CD4-positive, alpha-beta T cell treated with Interleukin-10 for 1 hour (primary cell): ENCODE measurements at places on chromosomes 11 and 22.

GRCh38 chr11:17354601-17354991 lies 3.0 kb downstream of the NCR3LG1 start:
- peak; percentile 81 for DNase-seq

DNA sequence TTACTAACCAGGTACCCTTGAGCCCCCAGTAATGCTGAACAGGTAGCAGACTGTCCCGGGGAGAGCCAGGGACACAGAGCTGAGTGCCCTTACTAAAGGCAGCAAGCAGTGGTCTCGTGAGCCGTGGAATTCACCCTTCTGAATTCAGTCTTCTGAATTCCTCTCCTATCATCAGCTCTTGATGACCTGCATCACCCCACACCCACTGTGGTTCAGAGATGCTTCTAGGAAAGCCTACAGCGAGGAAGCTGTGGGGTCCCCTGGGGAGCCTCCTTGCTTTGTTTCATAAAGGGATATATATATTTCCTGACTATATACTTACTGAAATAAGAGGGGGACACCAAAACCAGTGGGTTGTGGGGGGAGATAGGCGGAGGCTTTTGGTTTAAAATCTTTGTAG lies 2.6 kb downstream of the SPATA19 start:
- no peak for DNase-seq

DNA sequence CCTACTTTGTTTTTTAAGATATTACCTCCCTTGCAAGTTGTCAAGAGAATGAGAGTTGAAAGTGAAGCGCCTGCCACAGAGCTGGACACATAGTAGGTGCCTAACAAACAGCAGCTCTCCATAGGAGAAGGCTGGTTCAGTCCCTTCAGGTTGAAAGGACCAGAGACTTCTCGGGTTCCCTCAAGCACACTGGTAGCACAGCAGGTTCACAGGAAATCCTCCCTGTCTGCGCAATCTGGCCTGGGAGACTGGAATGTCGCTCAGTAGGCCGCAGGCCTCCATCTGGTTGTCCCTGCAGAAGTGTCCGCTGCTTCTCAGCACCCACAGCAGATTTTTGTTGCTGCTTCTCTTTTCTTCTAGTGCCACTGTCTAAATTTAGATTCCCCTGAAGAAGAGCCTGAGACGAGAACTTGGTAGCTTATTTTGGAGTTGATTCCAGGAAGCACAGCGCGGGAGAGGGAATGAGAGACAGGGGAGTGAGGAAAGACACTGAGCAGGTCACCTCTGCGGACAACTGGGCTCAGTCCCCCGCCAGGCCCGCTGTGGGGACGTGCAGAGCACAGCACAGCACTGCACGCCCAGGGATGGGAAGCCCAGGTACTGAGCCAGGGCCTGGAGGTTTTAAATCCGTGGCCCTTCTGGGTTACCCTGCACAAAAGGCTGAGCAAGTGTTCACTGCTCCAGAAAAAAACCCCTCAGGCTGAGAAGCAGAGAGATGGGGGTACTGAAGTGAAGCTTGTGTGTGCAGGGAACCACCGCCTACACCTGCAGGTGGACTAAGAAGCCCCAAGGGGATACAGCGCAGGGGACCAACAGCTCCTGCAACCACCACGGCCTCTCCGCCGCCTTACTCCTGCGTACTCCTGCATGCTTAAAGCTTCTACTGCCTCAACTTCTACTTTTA lies 31.6 kb downstream of the RBX1 start:
- no peak for DNase-seq

DNA sequence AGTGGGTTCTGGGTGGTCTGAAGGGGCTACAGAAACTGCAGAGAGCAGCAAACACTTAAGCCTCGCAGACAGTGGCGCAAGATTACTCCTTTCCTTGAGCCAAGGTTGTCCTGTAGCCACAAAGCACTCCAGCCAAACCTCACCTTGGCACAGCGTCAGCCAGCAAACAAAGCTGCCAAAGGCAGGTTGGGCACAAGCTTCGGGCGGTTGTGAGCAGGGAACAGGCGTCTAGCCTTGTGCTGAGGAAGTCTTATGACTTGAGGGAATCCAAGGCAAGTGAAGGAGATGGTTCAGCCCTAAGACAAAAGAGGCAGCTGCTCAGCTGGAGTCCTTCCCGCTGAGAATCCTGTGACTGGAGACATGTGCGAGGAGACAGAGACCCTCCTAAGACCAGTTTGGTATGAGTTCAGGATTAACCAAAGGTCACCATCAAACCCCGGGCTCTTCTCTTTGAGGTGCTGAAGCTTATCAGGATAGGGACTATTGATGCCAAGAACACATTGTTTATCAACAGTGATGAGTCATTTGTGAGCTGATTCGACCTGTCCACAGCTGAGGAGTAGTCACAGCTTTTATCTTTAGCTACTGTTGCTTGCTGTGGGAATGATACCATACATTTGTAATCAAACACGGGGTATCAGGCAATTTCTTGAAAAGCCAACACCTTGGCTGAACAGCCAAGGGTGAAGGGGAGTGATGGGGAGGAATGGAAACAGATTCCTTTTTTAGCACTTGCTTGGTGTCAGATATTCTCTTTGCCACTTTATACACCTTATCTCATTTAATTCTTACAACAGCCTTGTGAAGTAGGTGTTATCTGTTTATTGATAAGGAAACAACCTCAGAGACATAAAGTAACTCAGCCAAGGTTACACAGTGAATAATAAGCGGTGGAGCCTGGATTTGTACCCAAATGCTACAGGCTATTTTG lies 4.6 kb downstream of the ADM start:
- DNase-seq = no peak

- DNase-seq = no peak
Measured at GRCh38 chr11:34098813-34099212, 6.6 kb upstream of the NAT10 start.

GRCh38 chr11:33534575-33534974 lies 166.1 kb downstream of the C11orf91 start:
- no peak for DNase-seq

DNA sequence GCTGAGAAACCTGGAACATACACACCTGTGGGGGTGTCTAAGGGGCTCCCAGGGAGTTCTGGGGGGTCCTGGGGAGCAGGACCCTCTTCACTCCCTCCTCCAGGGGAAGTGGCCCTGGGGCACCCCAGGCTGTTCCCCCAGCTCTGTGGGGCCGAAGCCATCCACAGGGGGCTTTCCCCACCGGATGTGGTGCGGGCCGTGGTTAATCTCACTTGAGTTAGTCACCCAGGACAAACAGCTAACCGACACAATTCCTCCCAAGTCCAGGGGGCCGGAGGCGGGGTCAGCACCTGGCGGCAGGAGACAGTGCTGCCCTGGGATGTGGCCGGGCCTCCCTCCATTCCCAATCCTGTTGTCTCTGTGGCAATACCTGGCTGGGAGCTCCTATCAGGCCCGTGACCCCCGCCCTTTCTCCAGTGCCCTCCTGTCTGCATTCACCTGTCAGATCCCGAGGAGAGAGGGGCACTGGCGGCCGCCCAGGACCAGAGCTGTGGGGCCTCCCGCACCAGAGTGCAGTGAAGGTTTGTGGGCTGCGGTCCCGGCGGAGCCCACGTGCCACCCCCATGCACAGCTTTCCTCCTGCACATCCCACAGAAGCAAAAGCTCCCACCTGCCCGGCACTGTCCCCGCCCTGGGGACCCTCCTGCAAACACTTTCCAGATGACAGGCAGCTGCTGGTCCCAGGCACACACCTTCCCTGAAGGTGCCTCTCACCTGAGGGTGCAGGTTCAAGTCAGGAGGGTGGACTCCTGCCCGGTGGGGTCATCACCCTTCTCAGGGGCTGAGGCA lies 5.2 kb upstream of the MUC5AC start:
- DNase-seq = peak; percentile 1

DNA sequence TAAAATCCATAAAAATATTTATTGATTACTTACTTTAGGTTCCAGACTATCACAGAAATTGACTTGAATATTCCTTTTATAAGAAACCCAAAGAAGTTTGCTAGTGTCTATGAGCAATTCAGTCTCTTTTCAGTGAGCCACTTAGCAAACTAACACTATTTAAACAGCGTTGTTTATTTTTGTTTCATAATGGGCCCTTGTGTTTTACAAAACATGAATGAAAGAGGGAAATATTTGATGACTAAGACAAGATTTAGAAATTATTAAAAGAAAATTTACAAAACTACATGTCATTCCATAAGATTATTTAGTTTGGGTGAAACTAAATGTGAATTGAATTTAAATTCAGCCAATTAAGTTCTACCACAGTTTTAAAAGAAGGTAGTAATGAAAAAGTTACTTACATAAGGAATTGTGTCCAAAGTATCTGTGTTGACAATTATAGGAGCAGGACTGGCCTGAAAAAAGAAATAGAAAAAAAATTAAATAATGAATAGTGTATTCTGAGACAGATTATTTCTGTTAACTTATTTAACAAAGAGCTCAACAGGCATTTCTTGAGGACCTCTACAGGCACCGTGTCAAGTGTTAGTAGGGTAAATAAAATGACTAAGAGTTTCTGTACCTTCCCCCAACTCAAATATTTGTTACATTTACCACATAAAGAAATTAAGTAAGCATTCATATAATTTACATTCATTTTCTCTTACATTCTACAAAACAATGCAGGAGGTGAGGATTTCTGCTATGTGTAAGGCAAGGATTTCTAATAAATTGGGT lies 964.9 kb upstream of the CCDC90B start:
- DNase-seq = no peak

- DNase-seq = no peak
Measured at GRCh38 chr22:37253126-37253660, 9.1 kb upstream of the RAC2 start.

DNA sequence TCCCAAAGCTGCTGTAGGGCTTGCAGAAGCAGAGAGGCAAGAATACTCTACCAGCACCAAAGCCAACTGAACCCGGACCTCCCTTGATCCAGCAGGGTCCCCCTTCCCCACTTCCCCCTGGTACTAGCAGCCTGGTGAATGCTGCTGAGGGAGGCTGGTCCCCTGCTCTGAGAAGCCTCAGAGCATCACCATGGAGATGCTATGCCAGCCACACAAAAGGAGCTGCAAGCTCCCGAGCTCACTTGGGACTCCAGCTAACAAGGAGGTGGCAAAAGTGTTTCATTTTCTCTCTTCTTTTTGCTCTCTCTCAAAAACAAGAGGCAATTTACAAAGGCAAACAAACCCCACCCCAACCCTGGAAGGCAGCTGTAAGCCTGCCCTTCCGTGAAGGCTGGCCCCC lies 509.8 kb downstream of the BUD13 start:
- no peak for DNase-seq

- peak; percentile 79 for DNase-seq
Measured at GRCh38 chr22:49929211-49929979, 11.0 kb downstream of the CRELD2 start.

GRCh38 chr22:43008921-43009320 lies 6.0 kb downstream of the PACSIN2 start:
- no peak for DNase-seq

DNA sequence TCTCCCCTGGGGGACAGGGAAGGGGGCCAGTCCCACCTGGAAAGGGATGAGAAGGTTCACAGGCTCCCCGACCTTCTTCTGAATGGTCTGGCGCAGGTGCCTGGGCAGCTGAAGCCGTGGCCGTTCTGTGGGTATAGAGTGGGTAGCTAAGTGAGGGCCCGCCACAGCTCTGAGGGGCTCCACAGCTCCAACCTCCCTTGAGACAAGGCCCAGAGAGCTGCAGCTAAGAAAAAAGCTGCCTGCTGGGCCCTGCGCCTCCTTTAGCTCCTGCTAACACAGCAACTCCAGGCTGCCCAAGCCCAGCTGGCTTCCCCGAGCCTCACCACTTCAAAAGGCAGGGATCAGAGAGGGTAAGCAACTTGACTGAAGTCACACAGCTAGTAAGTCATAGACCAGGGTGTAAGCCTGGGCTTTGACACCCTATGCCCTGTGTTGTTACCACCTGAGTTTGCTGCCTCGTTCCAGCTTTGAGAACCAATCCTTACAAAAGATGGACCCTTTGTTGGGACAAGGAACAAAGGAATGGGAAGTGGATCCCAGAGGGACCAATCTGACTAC lies 18.5 kb downstream of the MYBPC3 start:
- DNase-seq = no peak

DNA sequence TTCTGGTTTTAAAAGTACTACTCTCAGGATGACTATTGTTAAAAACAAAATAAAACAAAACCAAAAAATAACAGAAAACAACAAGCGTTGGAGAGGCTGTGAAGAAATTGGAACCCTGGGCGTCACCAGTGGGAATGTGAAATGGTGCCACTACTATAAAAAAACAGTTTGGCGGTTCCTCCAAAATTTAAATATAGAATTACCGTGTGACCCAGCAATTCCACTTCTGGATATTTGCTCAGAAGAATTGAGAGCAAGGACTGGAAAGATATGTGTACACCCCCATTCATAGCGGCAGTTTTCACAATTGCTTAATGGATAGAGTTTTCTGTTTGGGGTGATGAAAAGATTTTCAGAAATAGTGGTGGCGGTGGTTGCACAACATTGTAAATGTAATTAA lies 8.6 kb downstream of the APOA4 start:
- no peak for DNase-seq

- DNase-seq = no peak
Measured at GRCh38 chr11:64306876-64307622, 1.7 kb downstream of the ESRRA start.

- DNase-seq = no peak
Measured at GRCh38 chr11:2538951-2539350, 94.1 kb downstream of the KCNQ1 start.

GRCh38 chr22:32158712-32159533 lies at the start of gene C22orf42:
Gene C22orf42, minus strand, starts transcription at chr22:32159303. Its CDS starts 88 bp downstream, at chr22:32159215.
- DNase-seq = no peak

DNA sequence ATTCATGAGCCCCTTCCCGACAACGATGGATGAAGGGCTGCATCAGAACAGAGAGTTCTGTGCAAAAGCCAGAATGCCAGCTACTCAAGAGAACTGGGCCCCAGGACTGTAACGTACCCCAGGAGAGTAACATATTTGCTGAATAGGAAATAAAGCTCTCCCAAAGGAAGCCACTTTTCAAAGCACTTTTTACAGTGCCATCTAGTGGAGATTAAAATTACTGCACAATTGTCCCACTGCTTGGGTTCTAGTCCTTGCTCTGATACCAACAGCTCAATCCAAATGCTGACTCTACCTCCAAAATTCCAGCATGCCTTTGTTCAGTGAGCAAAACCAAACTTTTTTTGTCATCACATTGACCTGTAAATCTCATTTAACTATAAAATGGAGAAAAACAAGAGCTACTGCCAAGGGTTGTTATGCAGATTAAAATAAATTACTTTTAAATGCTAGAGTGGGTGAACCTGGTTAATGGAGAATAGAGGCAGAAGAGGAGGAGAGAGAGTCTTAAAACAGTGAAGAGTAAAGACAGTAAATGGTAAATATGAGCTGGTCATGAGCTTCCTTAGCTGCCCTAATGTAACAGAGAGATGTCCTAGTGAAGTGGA lies 87.6 kb upstream of the FSHB start:
- peak; percentile 33 for DNase-seq

- DNase-seq = no peak
Measured at GRCh38 chr11:129453293-129453721, 77.7 kb downstream of the BARX2 start.

- DNase-seq = no peak
Measured at GRCh38 chr11:109677876-109678275, 255.9 kb downstream of the C11orf87 start.

- no peak for DNase-seq
Measured at GRCh38 chr22:49673048-49673447, 154.6 kb downstream of the BRD1 start.

- no peak for DNase-seq
Measured at GRCh38 chr11:47329987-47330931, 22.2 kb downstream of the MYBPC3 start.

- no peak for DNase-seq
Measured at GRCh38 chr11:10373340-10373739, 68.5 kb downstream of the ADM start.
